ENCODE measurements at places on chromosomes 11 and 22.

- DNase-seq: no peak
Measured at GRCh38 chr11:33861386-33861785, 30.5 kb downstream of the LMO2 start.

- DNase-seq: no peak
Measured at GRCh38 chr11:103903621-103904323, 132.7 kb upstream of the DDI1 start.

GRCh38 chr11:10845589-10845988 lies 12.3 kb downstream of the ZBED5 start:
- DNase-seq: no peak

DNA sequence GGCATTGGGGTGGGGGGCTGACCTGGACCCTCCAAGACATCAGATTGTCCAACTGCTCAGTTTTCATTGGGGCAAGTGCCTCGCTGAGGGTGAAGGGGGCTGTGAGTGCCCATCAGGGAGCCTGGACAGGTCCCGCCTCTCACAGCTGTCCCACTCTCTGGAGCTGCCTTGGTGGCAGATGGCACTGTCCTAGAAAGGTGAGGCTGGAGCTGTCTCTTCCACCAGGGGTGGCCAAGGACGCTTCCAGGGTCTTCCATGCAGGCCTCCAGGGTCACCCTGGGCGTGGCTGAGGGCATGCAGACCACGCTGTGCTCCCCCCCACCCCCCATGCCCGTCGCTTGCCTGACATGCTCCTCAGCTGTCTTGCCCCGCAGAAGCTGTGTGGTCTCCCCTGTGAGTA lies 53.5 kb upstream of the CCDC188 start:
- no peak for DNase-seq

DNA sequence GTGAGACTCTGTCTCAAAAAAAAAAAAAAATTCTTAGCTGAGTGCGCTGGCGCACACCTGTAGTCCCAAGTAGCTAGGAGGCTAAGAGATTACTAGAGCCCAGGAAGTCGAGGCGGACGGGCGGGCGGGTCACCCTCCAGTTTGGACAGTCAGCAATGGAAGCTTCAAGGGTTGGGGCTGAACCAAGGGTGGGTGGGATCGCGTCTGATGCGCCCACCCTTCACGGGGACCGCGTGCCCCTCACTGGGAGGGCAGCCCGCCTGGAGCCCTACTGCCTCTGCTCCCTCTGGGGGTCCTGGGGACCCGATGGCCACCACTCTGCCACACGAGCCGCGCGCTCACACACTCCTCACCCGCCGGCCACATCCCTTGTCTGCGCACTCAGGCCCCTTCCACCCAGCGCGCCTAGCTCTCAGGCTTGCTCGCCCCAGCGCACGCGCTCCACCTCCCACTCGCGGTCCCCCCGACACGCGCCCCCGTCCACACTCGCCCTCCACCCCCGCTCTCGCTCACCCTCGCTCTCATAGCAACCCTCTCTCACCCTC lies 494 bp downstream of the CHID1 start:
- DNase-seq: peak; percentile 19

DNA sequence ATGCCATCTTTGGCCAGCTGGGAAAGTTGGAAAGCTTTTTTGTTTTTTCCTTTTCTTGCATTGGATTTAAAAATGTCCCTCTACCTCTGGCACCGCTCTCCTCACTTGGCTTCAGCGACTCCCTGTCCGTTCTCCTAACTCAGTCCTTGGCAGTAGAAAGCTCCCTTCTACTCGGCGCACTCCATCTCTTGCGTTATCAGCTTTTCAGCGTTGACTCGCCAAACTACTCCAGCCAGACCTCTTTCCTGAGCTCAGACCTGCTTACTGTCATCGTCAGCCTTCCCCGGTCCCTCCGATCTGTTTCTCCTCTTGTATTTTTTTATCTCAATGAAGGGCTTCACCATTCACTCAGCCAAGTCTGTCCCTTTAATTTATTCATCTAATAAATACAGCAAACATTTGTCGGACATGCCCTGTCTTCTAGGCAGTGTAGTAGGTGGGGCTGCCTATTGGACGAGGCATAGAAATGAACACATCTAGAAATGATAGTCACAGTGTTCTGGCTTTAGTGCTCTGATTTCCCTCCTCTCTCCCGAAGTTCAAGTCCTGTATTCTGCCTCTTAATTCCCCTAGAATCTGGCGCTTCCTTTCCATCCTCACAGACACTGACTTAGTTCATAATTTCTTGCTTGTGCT lies 839 bp downstream of the CEP164 start:
- no peak for DNase-seq

- no peak for DNase-seq
Measured at GRCh38 chr22:46081036-46081830, 69.1 kb upstream of the PPARA start.

- no peak for DNase-seq
Measured at GRCh38 chr11:88164806-88165585, 10.2 kb downstream of the RAB38 start.

DNA sequence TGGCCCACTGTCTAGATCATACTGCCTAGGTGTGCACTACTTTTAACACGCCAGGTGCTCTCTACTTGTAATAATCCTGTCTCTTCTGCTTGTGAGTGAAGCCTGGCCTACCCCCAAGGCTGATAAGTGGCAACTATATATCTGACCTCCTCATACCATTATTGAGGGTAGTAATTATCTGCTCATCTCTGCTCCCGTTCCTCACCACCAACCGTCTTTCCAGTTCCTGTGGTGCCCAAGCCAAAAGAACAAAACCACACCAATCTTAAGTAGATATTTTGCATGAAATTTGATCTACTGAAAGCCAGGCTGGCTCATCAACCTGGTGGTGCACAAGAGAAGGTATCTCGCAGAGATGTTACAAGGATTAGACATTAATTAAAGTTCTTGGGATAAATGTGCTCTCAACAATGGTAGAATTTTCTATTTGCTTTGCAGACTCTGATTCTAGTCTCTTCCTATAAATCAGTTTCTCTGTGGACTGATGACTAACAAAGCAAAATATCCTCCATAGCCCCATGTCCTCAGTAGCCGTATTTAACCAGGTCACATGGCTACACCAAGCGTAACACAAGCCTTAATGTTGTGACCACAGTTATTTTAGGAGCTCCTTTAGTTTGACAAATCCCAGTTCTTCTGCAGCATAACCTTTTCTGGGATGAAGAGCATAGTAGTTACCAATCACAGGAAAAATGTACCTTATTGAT lies 267.2 kb downstream of the NTM start:
- no peak for DNase-seq

DNA sequence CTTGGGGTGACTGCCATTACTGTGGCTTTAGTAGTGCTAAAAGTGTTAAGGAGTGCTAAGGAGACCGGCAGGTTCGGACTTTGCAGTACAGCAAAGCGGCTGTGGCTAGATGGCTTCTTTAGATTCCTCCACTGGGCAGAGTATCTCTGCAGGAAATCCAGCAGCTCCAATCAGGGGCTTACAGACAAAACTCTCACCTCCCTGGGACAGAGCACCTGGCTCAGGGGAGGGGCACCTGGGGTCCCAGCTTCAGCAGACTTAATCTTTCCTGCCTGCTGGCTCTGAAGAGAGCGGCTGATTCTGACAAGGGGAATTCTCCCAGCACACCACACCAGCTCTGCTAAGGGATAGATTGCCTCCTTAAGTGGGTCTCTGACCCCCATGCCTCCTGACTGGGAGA lies 668.8 kb upstream of the TENM4 start:
- no peak for DNase-seq

All from T-helper 1 cell (primary cell).